ENCODE measurements at places on chromosomes 13 and 19. TPM values are rescaled to one million over a fixed set of nuclear protein-coding genes. Genes with fewer than 3 reads are reported as not detected.

DNA sequence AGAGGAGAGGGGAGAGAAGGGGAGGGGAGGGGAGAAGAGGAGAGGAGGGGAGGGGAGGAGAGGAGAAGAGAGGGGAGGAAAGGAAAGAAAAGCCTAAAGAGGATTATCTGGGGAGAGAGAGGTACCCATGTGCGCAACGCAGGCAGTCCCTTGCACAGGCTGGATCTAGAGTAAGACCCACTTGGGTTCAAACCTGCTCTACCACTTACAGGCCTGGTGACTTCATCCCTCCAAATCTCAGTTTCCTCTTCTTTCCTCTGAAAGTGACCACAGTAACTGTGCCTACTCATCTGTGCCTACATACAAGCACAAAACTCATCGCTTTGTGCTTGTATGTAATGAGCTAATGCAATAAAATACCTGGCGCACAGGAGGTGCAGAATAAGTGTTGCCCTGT, 732 bp upstream of the MAP1S start:
- DNase-seq: no peak

DNA sequence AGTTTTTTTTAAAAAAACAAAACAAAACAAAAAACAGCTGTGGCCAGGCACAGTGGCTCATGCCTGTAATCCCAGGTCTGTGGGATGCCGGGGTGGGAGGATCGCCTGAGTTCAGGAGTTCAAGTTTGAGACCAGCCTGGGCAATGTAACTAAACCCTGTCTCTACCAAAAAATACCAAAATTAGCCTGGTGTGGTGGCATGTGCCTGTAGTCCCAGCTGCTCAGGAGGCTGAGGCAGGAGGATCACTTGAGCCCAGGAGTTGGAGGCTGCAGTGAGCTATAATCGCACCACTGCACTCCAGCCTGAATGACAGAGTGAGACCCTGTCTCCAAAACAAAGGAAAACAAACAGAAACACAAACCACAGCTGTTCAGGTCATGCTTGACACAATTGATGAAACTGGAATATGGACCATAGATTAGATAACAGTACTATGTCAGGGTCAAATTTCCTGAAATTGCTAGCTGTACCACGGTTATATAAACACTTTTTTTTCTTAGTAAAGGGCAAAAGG, 6.9 kb upstream of the ANGPTL4 start:
- no peak for DNase-seq

- no peak for DNase-seq
Measured at GRCh38 chr13:60066226-60066625, 97.5 kb downstream of the DIAPH3 start.

DNA sequence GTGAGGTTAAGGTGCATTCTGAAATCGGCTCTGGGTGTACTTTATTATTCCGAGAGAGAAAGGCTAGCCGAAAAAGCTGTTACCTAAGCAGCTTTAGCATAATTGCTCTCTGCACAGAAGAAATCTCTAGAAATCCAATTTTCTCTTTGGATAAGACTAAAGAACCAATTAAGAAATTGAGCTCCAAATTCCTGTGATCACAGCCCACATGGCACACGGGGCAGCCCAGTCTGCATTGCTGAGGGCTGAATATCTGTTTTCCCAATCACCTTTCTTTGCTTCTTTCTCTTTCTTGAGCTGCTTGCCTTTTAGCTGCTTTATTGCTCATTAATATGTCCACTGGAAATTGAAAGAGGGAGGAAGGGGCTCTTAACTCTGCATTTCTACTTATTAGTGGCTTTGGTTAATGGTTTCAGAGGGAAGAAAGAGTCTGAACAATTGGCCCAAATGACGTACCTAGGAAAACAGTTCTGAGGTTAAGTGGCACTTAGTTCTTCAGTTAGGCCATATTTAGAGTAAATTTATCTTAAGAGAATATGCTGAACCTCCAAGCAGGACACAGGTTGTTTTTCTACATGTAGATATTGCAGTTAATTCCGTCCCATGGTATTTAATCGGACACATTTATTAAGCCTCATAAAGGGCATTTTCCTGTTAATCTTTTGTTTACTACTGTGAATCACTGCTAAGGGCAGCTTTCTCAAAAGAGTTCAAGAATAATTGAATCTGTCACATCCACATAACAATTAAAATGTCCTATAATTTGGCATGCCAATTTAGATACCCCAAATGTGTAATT, 265.7 kb downstream of the ABCC4 start:
- no peak for DNase-seq

- peak; percentile 69 for DNase-seq
Measured at GRCh38 chr19:53865918-53866864, 1.5 kb upstream of the MYADM start.

GRCh38 chr13:69495096-69495495, 612.5 kb upstream of the ATXN8OS start:
- DNase-seq: no peak

- DNase-seq: no peak
Measured at GRCh38 chr13:105272660-105273631, 1262.5 kb downstream of the EFNB2 start.

- no peak for DNase-seq
Measured at GRCh38 chr13:95023405-95023804, 277.8 kb downstream of the ABCC4 start.

JSRP1 gene
- total RNA-seq: 0.66 TPM

GRCh38 chr19:36266375-36266961, 51.6 kb downstream of the ZNF146 start:
- DNase-seq: no peak

- no peak for DNase-seq
Measured at GRCh38 chr13:27035892-27036235, 135.7 kb downstream of the USP12 start.

ZNF419 gene
- 12.4 TPM for total RNA-seq

GRCh38 chr13:36057041-36057440, 74.1 kb downstream of the DCLK1 start:
- no peak for DNase-seq

GRCh38 chr13:97371486-97372109, 62.4 kb upstream of the RAP2A start:
- no peak for DNase-seq

DNA sequence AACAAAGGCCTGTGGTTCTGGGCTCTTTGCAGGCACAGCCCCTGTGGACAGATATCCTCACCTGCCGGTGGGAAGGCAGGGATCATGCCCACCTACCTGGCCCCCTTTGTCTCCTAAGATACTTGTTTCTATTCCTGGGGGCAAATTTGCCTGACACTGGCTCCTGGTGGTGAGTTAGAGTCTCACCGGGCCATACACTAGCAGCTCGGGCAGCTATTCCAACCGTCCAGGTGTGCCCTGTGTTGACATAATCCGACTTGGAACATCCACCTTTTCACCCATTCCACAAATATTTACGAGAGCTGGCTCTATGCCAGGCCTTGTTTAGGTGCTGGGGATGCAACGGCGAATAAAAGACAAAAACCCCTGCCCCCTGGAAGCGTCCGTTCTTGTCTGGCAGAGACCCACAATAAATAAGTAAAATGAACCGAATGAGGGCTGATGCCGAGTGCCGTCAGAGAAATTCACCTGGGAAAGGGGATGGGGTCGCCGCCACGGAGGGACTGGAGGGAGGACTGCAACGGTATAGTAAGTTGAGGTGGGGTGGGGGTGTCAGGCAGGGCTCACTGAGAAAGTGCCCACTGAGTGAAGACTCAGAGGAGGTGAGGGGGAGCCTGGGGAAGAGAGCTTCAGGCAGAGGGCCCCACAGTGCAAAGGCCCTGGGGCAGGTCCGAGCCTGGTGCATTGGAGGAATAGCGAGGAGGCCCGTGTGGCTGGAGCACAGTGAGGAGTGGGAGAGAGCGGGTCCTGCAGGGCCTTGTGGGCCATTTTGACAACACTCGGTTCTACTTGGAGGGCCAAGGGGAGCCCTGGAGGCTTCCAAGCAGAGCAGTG, 43.2 kb upstream of the RANBP3 start:
- DNase-seq: no peak

- no peak for DNase-seq
Measured at GRCh38 chr19:5960005-5961001, 17.6 kb downstream of the RANBP3 start.

MAMSTR gene
- 0.31 TPM for total RNA-seq

UBE2S gene
- 324 TPM for total RNA-seq

GRCh38 chr13:79695754-79696153, 214.8 kb downstream of the NDFIP2 start:
- DNase-seq: no peak

EMP3 gene
- total RNA-seq: 150 TPM

GRCh38 chr19:459724-460511, 915 bp downstream of the SHC2 start:
- peak; percentile 45 for DNase-seq

IGFL4 gene
- total RNA-seq: not detected

PSG3 gene
- not detected for total RNA-seq

BABAM1 gene
- total RNA-seq: 154 TPM

IL11 gene
- 1.4 TPM for total RNA-seq

DNA sequence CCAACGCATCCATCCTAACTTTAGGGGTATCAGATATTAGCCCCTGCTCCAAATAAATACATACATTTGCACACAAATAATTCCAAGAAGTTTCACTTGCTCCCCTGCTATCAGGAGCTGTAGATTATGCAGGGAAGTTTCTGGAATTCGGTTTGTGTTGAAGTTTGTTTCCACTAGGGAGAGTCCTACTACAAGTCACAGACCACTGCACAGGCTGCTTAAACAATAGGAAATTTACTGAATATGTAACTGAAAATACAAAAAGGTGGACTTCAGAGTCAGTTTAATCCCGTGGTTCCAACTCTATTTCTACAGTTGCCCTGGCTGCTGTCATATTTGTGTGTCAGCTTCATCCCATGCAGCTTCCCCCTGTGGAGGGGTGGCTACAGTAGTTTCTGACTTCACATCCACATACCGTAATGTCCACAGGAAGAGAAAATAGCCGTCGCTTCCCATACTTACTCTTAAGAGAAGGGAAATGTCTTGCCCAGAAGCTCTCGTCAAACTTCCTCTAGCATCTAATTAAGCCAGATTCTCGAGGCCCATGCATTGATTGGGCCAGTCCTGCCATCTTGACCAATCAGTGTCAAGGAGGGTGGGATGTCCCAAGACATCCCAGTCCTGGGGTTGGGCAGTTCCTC, 286.6 kb downstream of the COG6 start:
- DNase-seq: no peak

- no peak for DNase-seq
Measured at GRCh38 chr13:113756441-113757097, 2.5 kb upstream of the TMEM255B start.

DNA sequence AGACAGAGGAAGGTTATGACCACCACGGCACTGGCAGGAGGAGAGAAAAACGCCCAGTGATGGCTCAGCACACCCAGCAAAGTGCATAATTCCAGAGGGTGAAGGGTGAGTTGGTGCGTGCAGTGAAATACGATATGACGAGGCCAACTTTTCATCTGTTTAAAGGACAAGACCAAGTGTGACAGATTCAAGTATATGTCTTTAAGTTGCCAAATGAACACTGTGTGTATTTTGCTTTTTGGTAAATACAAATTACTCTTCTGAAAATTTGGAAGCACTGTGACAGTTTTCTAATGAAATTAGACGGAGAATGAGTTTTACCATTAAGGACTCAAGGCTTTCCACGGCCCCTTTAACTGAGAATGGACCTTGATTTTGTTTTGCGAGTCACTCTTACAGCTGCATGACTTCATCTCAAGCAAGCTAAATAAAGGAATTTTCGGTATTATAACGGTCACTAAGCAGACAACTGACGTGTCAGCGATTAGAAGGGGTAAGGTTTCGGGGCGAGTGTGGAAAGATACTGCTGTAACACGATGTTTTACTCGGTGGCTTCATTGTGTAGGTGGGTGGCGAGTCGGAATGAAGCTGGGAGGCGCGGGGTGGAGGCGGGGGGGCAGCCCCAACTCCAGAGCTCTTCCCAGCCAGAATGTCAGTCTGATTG, 22.8 kb downstream of the COL4A2 start:
- DNase-seq: peak; percentile 44

ASF1B gene
- 77.8 TPM for total RNA-seq

DNA sequence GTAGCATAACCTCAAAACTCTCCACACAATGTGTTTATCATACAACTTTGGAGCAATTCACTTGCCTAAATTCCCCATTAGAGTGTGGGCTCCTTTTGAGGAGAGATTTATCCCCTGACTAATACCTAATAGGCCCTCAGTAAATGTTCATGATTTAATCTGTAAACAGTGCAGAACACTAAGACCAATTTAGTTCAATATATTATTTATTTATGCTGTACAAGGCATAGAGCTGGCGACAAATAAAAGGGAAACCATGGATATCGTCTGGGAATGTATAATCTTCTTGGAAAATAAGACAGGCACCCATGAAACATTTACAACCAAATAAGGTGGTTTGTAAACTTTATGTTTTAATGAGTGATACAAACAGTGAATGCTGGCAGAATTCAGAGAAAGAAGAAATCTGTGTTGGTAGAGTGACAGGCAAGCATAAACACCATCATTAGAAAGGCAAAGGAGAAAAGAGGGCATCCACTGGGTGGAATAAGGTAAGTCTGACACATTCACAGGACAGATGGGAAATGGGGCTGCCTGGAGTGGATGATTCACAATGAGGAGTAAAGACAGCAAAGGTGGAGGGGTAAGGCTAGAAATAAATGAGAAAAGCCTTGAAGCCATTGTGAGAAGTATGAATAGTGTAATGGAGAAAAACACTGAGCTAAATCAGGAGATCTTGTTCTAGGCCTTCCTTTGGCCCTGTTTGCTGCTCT, 106.1 kb upstream of the MIR17HG start:
- DNase-seq: no peak

DNA sequence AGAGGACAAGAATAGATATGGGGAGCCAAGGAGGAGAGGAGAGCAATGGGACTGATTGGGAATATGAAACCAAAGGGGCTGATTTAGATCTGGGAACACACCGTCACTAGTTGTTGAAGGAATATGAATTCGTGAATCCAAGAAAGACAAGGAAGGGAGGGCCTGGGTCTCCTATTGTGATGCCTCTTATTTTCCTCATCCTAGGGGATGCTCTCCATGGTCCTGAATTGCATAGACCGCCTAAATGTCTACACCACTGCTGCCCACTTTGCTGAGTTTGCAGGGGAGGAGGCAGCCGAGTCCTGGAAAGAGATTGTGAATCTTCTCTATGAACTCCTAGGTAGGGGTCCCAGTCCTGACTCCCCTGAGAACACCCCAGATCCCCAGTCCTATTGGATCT, 21.5 kb downstream of the RYR1 start:
- DNase-seq: no peak

GRCh38 chr19:6530386-6531162, at the start of gene TNFSF9:
TNFSF9 (plus strand) TSS chr19:6531026; CDS start chr19:6531037, 11 bp downstream.
- DNase-seq: peak; percentile 90

S1PR5 gene
- 1.7 TPM for total RNA-seq

DNA sequence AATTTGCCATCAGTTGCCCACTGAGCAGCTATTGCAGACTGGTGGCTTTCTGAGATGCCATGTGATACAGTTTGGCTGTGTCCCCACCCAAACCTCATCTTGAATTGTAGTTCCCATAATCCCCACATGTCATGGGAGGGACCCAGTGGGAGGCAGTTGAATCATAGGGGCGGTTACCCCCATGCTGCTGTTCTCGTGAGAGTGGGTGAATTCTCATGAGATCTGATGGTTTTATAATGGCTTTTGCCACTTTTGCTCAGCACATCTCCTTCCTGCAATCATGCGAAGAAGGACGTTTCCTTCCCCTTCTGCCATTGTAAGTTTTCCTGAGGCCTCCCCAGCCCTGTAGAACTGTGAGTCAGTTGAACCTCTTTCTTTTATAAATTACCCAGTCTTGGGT, 34.8 kb upstream of the ANKRD10 start:
- no peak for DNase-seq

Data from H4 (cell line).